ENCODE measurements at places on chromosomes 12 and 14.

GRCh38 chr12:5884285-5884684 is 60.8 kb downstream of the ANO2 start:
- no peak for DNase-seq

GRCh38 chr12:32583534-32583933 is 95.6 kb upstream of the DNM1L start:
- DNase-seq = no peak

DNA sequence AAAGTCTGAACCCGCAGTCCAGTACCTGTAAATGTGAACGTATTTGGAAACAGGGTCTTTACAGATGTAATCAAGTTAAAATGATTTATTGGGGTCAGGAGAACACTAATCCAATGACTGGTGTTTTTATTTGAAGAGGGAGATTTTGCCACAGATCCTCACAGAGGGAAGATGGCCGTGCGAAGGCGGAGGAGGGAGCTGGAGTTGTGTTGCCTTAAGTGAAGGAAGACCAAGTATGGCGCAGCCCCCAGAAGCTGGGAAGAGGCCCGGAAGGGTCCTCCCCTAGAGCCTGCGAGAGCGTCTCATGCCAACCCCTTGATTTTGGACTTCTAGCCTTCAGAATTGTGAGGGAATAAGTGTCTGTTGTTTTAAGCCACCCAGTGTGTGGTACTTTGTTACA is 102.8 kb upstream of the NUDT4 start:
- no peak for DNase-seq

DNA sequence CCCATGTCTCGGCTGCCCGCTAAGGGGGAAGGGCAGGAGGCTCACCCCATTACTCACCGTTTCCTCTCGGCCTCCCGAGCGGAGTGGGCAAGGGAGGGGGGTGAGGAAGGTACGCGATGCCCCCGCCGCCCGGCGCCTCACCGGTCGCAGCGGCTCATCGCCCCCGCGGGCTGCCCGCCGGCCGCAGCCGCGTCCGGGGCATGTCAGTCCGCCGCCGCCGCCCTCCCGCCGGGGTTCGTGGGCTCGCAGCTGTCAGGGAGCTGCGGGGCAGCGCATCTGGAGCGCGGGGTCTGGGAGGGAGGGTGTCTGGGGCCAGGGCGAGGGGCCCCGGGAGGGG is 461 bp downstream of the SLC8A3 start:
- no peak for DNase-seq

GRCh38 chr12:66000958-66001357 is 129.6 kb downstream of the LLPH start:
- DNase-seq = no peak

DNA sequence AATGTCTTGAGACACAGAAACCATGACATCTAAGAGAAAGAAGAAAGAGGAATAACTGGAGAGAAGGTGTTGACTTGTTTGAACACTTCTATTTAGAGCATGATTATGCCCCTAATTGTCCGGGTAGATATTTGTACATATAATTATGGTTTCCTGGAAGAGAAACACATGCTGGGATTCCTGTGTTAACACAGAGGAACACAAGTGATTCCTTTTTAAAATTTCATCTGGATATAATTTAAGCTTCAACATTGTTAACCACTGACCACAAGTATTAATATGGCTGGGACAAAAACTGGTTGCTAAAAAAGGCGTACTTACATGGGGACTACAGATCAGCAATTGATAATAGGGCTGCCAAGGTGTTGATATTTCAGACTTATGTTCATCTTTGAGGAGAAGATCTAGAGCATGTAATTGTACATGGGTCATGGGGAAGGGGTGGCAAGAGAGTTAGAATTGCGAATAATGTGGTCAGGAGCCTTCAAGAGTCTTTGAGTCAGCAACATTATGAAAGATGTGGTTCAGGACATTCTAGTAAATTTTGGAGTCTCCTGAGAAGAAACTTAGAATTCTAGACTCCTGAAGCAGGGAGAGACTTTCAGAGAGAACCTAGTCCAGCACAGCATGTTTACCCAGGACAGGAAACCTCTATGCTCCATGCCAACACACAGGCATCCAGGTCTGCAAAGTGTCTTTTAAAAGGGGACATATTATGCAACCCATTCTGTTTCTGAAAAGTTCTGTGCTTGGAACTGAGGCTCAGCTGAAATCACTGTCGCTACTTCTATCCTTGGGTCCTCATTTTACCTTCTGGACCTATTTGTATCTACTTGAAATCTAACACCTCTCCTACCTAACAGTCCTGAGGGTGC is 56.5 kb downstream of the SLC38A1 start:
- no peak for DNase-seq

DNA sequence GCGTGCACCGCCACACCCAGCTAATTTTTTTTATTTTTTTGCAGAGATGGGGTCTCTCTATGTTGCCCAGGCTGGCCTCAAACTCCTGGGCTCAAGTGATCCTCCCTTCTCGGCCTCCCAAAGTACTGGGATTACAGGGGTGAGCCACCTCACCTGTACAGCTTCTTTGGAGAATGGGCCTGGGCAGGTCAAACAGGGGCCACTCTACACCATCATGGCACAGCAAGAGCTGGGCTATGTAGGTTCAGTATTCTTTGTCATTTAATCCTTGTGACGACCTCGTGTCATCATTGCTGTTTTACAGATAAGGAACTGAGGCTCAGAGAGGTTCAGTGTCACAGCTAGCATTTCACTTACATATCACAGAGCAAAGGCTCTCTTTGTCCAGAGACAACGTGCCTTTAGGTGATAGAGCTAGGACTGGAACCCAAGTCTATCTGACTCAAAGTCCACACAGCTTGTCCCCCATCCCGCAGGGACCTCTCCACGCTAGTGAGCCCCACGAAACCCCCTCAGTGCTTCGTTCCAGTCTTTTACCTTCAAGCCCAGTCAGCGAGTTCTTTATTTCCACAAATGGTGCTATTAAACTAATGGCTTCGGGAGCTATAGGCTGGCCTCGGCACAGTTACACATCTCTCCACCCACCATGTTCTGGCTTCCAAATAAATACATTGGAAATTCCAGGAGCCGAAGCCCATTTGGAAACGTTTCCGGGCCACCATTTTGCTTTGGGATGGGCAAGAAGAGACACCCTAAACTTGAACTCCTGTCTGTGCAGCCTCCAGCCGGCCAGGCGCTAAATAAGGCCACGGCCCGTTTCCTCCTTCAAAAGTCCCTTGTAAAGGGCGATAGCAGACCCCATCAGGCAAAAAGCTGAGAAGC is 660 bp upstream of the MAP1LC3B2 start:
- no peak for DNase-seq

GRCh38 chr14:90467501-90467900 is 70.7 kb downstream of the CALM1 start:
- DNase-seq = no peak

DNA sequence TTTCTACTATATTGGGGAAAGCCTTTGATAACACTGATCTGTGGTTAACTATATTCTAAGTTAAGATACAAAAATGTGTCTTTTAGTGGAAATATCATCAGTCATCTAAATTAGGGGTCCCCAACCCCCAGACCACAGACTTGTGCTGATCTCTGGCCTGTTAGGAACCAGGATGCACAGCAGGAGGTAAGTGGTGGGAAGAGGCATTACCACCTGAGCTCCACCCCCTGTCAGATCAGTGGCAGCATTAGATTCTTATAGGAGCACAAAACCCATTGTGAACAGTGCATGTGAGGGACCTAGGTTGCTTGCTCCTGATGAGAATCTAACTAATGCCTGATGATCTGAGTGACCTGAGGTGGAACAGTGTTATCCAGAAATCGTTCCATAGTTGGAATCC is 28.3 kb upstream of the LIN7A start:
- DNase-seq = no peak

- no peak for DNase-seq
Measured at GRCh38 chr14:79137045-79137430, 966.9 kb downstream of the NRXN3 start.

DNA sequence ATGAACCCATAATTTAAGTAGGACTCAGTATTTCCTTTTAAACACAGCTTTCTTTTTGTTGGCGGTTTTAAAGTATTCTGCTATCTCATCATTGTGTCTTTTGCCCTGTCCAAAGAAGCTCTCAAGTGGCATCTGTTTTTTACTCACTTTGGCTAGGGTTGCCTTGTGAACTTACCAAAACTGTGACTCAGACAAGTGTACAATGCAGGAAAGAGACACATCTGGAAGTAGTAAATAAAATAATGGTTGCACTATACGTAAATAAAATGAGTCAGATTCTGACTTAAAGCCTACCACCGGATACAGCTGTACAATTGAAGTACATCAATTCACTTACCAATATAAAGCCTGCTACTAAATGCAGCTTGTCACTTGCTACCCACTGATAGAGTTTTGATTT is 619.2 kb upstream of the LRFN5 start:
- DNase-seq = no peak

DNA sequence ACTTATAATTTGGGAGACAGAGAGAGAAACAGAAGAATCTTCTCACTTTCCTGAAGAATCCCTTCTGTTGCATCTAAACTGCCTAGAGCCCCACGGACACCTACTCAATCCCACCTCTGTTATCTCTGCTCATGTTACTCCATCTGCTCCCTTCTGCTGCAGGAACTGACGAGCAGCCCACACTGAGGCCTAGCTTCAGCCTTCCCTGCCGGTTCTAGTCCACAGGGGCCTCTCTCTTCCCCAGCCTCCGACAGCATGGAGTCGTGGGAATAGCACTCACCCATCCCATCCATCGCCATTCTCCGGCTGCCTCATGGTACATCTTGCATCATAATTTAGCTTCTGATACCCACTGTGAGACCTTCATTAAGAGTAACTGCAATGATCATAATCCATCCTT is 4.0 kb downstream of the RAB15 start:
- DNase-seq = no peak

DNA sequence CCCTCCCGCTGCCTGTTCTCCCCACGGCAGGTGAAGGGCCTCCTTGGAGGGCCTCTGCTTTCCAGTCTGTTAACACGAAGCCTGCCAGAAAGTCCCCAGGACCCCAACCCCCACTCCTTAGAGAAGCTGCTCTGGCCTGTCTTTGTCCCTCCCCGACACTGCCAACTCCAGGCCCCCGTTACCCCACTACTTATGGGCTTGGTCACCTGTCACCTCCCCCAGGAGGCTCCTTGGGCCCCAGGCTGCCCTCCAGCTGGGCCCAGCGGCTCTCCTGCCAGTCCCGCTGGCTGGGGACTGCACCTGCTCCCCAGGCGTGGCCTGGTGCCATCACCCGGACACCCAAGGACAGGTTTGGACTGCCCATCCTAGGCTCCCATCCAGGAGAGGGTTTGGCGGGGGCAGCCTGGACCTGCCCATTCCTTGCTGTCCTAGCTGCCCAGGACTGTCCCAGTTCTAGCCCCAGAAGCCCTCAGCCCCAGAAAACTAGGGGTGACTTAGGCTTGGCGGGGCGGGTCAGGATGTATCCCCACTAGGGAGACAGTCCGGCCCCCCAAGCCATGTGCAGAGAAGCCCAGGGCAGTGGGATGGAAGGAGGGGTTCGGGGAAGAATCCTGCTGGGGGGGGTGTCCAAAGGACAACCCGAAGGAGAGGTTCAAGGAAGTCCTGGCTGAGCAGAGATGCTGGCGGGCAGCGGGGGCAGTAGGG is 155.7 kb upstream of the C14orf180 start:
- DNase-seq = no peak

GRCh38 chr12:242496-242895 is 20.1 kb downstream of the SLC6A13 start:
- DNase-seq = no peak

DNA sequence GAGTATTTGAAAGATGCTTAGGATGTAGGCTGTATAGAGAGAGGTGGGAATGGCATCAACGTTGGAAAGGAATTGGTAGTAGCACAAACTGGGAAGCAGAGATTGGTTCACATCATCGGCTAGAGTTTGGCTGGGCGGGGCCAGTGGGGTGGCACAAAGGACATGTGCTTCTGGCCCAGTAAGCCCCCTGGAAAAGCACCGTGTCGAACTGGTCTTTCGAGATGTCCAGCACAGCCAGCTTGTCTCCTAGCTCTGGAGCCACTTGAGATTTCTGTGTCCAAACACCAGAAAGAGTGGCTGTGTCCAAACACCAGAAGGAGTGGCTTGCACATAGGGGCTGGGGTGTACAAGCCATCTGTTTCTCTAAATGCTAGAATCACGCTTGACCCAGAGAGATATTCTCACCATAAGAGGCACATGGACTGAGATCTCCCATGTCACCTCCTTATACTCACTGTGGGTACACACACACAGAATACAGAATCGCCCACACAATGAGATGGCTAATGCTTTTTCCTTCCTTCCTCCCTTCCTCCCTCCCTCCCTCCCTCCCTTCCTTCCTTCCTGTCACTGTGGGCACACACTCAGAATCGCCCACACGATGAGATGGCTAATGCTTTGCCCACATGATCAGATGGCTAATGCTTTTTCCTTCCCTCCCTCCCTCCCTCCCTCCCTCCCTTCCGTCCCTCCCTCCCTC is 41.8 kb upstream of the KCNK13 start:
- DNase-seq = no peak

DNA sequence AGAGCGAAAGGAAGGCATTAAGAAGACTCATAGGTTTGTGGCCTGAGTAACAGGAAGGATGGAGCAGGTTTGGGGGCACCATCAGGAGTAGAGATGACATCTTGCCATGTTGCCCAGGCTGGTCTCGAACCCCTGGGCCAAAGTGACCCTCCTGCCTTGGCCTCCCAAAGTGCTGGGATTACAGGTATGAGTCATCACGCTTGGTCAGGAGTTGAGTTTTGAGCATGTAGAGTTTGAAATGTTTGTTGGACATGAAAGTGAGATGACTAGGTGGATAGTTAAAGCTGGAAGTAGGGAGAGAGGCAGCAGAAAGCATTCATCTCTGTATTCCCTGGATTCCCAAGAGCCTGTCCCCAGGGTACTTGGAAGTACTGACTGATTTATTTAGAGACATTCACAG is 112.6 kb downstream of the ERC1 start:
- no peak for DNase-seq

DNA sequence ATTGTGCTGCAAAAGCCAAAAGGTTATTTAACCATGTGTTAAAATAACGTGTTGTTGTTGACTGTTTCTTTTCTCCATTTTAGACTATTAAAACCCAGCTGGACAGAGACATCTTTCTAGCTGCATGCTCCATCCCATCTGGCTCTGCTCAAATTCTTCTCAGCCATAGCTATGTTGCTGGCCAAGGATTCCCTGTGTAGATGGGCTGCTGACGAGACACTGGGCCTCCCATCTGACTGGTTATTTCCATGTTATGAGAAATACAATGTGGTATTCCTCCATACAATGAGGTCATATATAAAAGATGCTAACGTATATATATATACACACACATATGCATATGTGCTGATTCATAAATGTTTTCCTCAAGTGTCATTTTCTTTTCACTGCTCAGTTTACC is 30.1 kb downstream of the MED13L start:
- DNase-seq = no peak

DNA sequence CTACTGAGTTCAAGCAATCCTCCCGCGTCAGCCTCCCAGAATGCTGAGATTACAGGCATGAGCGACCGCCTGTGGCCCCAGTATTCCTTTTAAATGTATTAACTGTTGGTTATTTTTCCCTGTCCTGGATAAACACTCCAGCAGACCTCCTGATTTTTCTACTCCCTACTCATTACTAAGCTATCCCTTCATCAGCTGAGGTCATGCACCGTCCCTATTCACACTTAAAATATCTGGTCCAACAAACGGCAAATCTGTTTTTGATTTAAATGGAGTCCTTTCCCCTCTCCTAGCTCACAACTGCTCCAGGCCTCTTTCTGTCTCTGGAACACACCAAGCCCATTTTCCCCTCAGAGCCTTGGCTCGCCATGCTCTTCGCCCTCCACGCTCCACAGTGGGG is 1003.3 kb upstream of the TMEM132C start:
- no peak for DNase-seq

- DNase-seq = no peak
Measured at GRCh38 chr12:48003226-48004052, 837 bp downstream of the COL2A1 start.

GRCh38 chr14:99352688-99353280 is 80.8 kb upstream of the BCL11B start:
- no peak for DNase-seq
